ENCODE measurements at places on chromosomes 13 and 19.

DNA sequence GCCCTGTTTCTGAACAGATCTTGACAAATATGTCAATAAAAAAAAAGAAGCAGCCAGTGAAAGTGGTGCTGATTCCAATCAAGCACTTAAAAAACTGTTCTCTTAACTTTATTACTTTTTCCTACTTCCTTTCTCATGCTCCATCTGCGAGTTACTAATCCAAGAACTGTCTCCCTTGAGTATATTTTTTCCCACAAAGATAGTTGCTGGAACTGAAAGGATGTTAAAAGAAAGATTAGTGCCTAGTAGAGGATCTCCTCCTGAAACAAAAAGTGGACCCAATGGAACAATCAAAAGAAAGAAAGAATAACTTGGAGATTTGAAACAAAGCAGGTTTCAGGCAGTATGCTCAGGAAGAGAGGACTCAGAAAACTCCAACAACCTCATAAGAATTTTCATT is 1034.8 kb downstream of the PCDH17 start:
- no peak for DNase-seq

GRCh38 chr13:38902551-38902950 is 88.1 kb downstream of the STOML3 start:
- no peak for DNase-seq

GRCh38 chr19:42069619-42070351 is at the start of gene GRIK5:
GRIK5 (minus strand) TSS chr19:42070206; CDS start chr19:42065770, 4,436 bp downstream.
- DNase-seq = peak; percentile 58

- no peak for DNase-seq
Observed at GRCh38 chr13:67296511-67296910, 66.4 kb upstream of the PCDH9 start.

GRCh38 chr19:46460981-46461380 is 10.4 kb downstream of the PNMA8A start:
- no peak for DNase-seq

Measured in kidney (tissue), 22 donors.